ENCODE measurements at places on chromosomes 7 and 10. TPM values are rescaled to one million over a fixed set of nuclear protein-coding genes. Genes with fewer than 3 reads are reported as not detected.

The AGAP6 gene
- 5.2 TPM for total RNA-seq

GRCh38 chr10:99537086-99537988, 4.6 kb downstream of the NKX2-3 start:
- no peak for ATAC-seq

DNA sequence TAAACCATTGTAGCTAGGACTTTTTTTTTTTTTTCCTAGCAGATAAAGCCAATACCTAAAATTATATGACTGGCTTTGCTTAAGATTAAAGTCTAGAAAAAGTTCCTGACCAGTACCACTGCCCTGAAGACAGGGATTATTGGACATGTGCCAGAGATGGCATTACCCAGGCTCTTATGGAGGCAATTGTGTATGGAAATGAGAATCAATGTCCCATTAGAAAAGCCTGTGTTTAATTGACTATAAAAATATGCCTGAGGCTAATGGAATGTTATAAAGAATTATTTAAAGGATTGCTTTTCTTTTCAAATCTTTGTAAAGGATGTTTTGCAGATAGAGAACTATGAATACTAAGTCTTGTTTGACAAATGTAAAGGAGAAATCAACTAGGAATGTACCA, 196.7 kb downstream of the ANK3 start:
- ATAC-seq, result no peak

- ATAC-seq, result no peak
Measured at GRCh38 chr10:105774881-105775280, 1133.8 kb downstream of the SORCS3 start.

DNA sequence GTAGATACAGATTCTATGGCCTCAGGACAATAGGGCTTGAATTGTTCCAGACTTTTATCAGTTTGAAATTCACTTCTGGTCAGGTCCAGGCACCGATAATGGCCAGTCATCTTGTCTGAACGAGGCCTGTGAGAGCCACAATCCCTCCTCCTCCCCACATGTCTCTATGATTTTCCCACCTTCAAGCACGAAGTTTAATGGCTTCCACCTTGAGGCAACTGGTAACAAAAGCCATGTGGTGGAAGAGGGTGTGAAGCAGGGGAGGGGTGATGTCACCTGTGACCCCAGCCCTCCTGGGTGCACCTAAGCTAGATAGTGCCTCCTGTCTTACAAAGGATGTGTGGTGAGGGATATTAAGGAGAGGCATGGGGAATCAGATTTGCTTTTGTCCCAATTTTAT, 89.2 kb downstream of the PCGF5 start:
- ATAC-seq, result no peak
